ENCODE measurements at places on chromosomes 16 and 17. TPM values are rescaled to one million over a fixed set of nuclear protein-coding genes. Genes with fewer than 3 reads are reported as not detected.

Gene RPL19
- total RNA-seq, result 1,376 TPM

DNA sequence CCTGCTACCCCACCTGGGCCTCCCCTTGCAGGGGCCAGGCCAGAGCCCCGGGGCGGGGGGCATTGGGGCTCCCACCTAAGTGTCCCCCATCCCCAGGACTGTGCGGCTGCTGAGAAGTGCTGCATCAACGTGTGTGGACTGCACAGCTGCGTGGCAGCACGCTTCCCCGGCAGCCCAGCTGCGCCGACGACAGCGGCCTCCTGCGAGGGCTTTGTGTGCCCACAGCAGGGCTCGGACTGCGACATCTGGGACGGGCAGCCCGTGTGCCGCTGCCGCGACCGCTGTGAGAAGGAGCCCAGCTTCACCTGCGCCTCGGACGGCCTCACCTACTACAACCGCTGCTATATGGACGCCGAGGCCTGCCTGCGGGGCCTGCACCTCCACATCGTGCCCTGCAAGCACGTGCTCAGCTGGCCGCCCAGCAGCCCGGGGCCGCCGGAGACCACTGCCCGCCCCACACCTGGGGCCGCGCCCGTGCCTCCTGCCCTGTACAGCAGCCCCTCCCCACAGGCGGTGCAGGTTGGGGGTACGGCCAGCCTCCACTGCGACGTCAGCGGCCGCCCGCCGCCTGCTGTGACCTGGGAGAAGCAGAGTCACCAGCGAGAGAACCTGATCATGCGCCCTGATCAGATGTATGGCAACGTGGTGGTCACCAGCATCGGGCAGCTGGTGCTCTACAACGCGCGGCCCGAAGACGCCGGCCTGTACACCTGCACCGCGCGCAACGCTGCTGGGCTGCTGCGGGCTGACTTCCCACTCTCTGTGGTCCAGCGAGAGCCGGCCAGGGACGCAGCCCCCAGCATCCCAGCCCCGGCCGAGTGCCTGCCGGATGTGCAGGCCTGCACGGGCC is 1.9 kb downstream of the WFIKKN1 start:
- DNase-seq, result no peak

DNA sequence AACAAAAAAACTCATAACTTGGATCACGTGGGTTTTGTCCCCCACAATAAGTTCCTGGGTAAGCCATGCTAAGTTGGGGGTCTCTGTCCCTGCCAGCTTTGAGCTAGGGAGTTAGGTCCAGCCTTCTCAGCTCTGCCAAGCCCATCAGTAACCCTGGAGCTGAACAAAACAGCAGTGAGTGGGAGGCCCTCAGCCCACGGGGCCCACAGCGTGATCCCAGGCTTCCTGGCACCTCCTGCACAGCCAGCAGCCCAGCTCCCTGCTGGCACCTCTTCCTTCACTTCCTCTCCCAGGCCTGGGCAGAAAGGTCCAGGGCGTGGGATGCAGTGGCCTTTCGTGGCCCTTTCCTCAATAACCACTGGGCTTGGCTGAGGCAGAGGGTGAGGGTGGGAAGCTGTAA is 35.5 kb upstream of the CDC42EP4 start:
- no peak for DNase-seq

DNA sequence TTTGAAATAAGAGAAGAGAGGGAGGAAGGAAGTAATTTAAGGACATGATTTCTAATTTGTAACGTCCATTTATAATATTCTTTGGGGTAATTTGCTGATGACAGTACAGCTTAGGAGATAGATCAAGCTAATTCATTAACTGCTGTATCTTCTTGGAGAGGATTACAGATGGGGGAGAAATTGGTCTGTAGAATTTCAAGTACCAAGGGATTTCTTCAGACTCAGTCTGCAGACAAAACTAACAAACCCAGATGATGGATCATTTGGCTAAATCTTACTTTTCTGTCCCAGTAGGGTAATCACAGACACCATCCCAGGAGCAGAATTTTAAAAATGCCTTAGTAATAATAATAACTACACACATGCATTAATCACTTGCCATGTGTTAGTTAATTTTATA is 711.8 kb downstream of the KCNJ2 start:
- DNase-seq, result no peak
